ENCODE measurements at places on chromosomes 13 and 19.

GRCh38 chr13:82912564-82912963 lies 969.7 kb downstream of the SLITRK1 start:
- no peak for DNase-seq

DNA sequence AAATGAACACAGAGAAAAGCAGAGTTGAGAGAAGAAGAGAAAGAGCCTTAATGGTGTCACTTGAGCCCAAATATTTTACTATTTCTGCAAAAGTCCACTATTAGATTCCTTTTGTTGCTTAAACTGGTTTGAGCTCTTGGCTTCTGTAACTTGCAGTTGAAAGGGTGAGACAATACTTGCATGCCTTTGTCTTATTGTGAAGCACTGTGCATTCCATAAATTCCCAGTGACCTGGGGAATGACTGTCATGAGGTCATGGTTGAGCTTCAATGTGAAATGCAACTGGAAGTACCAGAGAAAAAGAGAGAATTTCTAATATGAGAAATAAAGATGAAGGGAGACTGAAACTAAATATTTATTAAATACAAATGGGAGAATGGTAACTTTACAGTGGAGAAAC lies 310.9 kb downstream of the TDRD3 start:
- DNase-seq, result no peak

- no peak for DNase-seq
These were observed 858 bp upstream of the USP12 start for GRCh38 chr13:27172495-27172842.

DNA sequence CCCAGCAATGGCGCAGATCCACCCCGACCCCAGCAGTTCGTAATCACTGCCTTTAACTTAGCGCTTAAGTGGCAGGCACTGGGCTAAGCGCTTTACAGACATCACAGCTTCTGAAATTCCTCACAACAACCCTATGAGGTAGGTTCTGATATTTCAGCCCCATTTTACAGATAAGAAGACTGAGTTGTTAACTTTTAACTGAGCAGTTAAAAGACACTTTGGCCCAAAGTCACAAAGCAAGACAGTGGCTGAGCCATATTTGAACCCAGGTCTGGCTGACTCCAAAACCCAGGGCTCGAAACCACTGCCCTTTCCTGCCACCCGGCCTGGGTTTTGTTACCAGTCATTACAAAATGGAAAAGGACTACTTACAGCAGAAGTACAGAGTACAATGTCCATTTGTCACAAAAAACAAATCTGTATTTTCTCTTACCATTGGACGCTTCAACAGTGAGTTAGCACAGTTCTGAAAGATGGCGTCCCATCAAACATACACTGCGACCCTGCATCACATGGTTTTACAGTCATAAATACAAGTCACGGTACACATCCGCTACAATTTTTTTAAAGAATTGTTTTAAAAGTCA lies 8.5 kb downstream of the HNRNPL start:
- DNase-seq, result no peak

DNA sequence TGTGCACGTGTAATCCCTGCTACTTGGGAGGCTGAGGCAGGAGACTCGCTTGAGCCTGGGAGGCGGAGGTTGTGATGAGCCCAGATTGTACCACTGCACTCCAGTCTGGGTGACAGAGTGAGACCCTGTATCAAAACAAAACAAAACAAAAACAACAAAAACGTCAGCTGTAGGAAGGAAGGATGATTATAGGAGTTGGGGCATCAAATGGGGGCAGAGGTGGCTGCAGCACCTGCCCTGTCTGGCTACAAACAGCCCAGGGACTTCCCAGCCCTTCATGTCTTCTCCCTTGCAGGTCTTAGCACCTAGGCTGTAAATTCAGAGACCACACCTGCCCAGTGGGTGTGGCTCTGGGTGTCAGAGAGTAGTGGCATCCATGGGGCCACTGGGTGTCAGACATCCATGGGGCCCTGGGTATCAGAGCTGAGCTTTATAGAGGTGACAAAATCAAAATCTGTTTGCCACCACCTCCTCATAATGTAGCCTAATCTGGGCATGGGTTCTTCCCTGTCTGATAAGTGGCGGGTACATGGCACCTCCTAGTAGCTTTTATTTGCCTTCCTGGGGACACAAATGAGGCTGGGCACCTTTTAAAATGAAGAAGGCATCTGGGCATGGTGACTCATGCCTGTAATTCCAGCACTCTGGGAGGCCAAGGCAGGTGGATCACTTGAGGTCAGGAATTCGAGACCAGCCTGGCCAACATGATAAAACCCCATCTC lies 4.7 kb upstream of the B3GNT3 start:
- DNase-seq, result no peak

GRCh38 chr13:45289936-45290563 lies 50.9 kb downstream of the TPT1 start:
- no peak for DNase-seq

- DNase-seq, result no peak
These were observed 43.4 kb downstream of the DHRS12 start for GRCh38 chr13:51760592-51760991.

DNA sequence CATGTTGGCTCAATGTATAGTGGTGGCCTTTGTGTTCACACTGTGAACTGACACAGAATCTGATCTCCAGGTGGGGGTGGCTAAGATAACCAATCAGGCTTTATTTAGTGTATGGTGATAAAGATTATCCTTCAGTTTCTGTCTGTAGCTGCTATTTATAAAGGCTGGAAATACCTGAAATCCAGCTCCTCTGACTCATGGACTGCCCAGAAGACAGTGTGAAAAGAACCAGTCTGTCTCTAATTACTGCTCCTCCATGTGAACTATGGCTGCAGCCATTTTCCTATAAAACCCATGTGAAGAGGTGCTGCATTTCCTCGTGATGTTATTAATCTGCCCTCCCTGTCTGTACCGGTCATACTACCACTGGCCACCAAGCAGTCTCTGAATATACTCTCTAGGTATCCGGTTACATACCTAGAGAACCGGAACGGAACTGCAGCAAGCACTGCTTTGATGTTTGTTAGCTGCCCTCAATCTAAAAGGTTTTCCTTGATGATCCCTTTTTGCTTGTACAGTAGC lies 238.0 kb downstream of the LHFPL6 start:
- DNase-seq, result no peak

GRCh38 chr13:75760131-75761021 lies 124.2 kb downstream of the LMO7 start:
- no peak for DNase-seq

GRCh38 chr13:114099191-114099590 lies 33.2 kb downstream of the RASA3 start:
- no peak for DNase-seq

DNA sequence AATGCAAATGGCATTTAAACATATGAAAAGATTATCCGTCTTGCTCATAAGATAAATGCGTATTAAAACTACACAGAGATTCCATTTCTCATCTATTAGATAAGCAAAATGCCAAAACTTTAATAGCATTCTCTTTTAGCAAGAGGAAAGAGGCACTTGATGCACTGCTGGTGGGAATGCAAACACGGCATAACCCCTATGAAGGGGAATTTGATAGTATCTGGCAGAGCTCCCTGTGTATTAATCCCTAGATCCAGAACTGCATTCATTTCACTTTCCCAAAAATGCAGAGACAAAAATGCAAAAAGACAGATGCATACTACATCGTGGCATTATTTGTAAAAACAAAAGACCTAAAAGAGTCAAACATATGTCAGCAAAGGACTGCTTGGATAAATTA lies 193.6 kb upstream of the STARD13 start:
- DNase-seq, result no peak

- DNase-seq, result peak; percentile 37
These were observed 37.6 kb downstream of the SOX21 start for GRCh38 chr13:94674609-94675348.

- no peak for DNase-seq
These were observed 407 bp downstream of the RAB3A start for GRCh38 chr19:18203408-18203862.

- no peak for DNase-seq
These were observed 17.0 kb upstream of the PRR20A start for GRCh38 chr13:57123681-57124080.

DNA sequence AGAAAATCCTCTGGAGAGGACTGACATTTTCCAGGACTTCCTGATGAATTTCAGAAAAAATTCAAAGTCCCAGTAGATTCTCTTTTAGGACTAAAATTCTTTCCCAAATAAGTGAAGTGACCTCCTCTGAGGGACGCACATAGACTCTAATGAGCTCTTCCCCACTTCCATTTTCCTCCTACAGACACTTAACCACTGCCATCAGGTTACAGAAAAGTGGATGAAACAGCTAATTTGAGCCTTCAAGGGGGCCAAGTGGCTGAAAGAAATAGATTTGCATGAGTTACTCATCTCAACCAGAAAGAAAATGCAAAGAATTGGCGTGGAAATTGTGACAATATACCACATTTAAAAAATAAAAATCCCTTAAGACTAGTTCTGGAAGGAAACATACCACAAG lies 185.3 kb upstream of the EDNRB start:
- no peak for DNase-seq

DNA sequence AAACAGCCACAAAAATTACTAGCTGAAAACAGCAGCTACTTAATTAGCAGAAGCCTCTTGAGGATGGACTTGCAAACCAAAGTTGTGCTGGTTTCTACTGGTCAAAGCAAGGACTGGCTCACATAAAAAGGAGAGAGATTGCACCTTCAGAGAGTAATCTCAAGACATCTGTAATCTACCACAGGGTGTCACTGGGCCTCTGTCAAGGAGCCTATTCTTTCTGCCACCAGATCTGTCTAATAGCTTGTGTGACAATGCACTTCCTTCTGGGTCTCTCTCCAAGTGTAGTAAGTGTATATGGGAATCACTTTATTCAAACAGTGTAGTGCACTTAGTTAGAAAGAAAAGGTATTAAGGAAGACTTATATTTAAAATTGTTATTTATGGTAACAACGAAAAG lies 24.4 kb upstream of the ZNF561 start:
- no peak for DNase-seq

GRCh38 chr19:51760697-51761356 lies at the start of gene FPR2:
FPR2 (plus strand) TSS chr19:51761180; CDS start chr19:51768659, 7,479 bp downstream.
- DNase-seq, result no peak

GRCh38 chr19:48495396-48495795 lies 16.2 kb downstream of the LMTK3 start:
- DNase-seq, result no peak

- no peak for DNase-seq
These were observed 51.5 kb downstream of the PCCA start for GRCh38 chr13:100140441-100140840.

DNA sequence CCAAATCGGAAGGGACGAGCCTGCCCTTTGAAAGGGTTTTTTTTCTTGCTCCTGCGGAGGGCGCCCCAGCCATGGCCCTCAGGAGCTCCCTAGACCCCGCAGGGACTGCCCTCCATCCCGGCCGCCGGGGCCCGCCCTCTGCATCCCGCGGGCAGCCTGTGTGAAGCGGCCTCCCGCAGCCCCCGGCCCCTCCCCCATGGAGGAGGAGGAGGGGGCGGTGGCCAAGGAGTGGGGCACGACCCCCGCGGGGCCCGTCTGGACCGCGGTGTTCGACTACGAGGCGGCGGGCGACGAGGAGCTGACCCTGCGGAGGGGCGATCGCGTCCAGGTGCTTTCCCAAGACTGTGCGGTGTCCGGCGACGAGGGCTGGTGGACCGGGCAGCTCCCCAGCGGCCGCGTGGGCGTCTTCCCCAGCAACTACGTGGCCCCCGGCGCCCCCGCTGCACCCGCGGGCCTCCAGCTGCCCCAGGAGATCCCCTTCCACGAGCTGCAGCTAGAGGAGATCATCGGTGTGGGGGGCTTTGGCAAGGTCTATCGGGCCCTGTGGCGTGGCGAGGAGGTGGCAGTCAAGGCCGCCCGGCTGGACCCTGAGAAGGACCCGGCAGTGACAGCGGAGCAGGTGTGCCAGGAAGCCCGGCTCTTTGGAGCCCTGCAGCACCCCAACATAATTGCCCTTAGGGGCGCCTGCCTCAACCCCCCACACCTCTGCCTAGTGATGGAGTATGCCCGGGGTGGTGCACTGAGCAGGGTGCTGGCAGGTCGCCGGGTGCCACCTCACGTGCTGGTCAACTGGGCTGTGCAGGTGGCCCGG lies 815 bp downstream of the MAP3K10 start:
- no peak for DNase-seq

DNA sequence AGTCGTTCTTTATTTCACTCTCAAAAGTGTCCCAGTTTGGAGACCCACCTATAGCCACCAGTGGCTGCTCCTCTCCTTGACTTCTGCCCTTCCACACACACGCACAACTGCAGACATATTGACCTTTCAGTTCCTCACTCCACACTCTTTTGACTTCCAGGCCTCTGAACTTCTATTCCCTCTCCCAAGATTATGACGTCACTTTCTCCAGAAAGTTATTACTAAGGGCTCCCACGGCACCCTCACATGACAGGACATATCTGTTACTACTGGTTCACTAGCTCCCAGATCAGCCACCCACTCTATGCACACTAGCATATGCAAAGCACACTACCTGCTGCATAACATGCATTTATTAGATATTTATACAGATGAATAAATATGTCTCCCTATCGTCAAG lies 45.9 kb downstream of the XPO4 start:
- DNase-seq, result no peak

GRCh38 chr13:95323930-95324662 lies 22.8 kb upstream of the ABCC4 start:
- DNase-seq, result no peak

DNA sequence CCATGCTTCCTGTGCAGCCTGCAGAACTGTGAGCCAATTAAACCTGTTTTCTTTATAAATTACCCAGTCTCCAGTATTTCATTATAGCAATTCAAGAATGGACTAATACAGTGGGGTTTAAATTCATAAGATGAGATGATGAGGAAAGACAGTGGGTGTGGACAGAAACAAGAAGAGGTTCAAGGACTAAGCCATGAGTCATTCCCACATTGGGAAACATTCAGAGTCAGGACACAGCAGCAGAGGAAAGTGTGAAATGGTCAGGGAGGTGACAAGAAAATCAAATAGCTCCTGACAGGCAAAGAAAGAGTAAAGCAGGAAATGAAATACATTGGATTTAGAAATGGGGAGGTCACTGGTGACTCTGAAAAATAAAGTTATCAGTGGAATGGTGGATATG lies 9.1 kb downstream of the ZNF841 start:
- DNase-seq, result no peak

DNA sequence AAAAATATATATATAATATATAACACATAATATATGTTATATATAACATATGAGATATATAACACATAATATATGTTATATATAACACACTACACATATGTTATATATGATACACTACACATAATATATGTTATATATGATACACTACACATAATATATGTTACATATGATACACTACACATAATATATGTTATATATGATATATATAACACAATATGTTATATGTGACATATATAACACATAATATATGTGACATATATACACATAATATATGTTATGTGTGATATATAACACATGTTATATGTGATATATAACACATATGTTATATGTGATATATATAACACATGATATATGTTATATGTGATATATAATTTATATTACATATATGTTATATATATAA lies 129.7 kb downstream of the CACNA1A start:
- DNase-seq, result no peak

All from stimulated activated CD8-positive, alpha-beta memory T cell treated with anti-CD3 and anti-CD28 coated beads, Interleukin-15, amount 100 ng/mL, for 1 hour (primary cell).